Activated gamma-delta T cell treated with Interleukin-2 at 50 U/mL for 16 hours (primary cell): ENCODE measurements at places on chromosomes 3 and 15.

- DNase-seq = no peak
Observed at GRCh38 chr3:186512570-186513302, 31.4 kb downstream of the CRYGS start.

DNA sequence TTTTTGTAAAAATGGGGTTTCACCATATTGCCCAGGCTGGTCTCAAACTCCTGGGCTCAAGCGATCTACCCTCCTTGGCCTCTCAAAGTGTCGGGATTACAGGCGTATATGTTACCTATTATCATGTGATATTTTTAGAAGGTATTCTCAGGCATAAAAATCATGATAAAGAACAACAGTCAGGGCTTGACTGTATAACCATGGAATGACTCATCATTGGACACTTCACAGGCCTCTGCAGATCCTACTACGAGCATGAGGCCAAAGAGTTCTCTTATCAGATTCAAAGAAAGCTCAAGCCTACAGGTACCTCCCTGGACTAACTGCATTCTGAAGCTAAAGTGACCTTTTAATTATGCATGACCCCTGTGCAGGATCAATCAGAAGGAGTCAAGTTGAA is 91.7 kb upstream of the PRICKLE2 start:
- no peak for DNase-seq

GRCh38 chr15:26070095-26070532 is 207.0 kb upstream of the ATP10A start:
- no peak for DNase-seq

GRCh38 chr3:175185903-175186302 is 326.8 kb downstream of the NAALADL2 start:
- no peak for DNase-seq

- DNase-seq = no peak
Observed at GRCh38 chr3:150825916-150826377, 63.0 kb upstream of the SIAH2 start.

- DNase-seq = no peak
Observed at GRCh38 chr15:83320844-83321243, 36.4 kb upstream of the BNC1 start.

GRCh38 chr15:86161250-86161649 is 81.6 kb downstream of the AGBL1 start:
- no peak for DNase-seq

DNA sequence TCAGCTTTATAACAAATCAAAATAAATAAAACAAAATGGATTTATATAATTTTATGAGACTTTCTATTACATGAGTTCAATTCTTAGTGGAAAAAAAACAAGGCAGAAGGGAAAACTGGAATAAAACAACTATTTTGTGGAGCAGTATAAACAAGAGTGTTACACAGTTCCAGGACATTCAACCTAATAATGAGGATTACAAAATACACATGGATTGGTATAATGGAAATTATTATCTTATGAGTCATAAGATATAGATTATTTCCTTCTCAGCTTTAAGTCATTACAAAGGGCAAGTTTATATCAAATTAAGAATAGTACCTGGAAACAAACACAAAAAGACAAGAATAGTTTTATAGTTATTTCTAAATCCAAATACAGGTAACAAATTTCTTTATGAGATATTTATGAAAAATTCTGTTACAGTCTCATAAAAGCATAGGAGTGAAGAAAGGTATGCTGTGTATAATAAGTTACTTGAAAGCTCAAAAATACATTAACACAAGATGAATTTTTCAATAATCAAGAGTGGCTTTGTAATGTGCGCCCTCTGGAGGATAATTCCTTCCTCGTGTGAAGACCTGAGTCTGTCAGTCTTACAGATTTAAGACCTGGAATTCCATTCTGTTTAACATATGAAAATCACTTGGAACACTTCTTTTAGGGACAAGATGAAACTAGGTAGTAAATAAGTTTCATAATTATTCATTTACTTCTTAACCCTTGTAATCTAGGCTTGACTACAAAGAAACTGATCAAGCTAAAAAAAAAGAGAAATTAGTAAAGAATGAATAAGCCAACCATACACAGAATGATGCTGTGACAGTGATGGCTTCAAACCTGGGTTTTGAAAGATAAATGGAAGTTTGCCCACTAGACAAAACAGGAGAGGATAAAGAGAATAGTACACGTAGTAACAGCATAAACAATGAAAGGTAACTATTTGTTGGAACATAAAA is 9.5 kb downstream of the COPS2 start:
- peak; percentile 10 for DNase-seq

GRCh38 chr15:42165106-42165505 is 8.7 kb upstream of the PLA2G4F start:
- DNase-seq = no peak

DNA sequence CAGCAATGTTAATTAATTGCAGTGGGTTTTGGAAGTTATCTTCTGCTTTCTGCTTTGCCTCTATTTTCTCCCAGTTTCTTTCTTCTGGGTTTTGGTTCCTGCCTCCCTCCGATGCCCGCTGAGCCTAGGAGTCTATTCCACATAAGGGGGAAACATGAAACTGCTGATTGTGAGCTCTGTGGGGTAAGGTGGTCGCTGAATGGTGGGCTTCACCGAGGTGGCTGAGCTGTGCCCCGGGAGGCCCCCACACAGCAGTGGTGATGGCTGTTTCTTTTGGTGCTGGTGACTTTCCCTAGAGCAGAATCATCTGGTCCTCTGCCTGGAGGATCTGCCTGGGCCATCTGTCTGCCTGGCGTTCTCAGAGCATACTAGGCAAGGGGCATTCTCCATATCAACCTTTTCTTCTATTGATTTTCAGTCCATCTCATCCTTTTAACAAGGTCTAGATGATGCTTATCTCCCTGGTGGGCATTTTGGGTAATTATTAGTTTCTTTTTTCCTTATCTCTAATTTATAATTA is 68.8 kb upstream of the ATP2B2 start:
- no peak for DNase-seq

GRCh38 chr3:6753536-6753935 is 107.4 kb upstream of the GRM7 start:
- no peak for DNase-seq

DNA sequence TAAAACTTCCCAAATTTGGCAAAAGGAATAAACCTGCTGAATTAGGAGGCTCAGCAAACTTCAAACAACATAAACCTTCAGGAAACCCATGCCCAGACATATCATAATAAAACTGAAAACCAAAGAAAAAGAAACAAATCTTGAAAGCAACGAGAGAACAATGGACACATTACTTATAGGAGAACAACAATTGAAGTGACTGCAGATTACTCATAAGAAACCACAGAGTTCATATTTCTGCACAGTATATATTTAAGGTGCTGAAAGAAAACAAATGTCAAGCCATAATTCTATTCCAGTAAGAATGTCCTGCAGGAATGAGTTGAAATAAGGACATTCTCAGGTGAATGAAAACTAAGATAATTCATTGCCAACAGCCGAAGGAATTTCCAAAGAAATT is 80.8 kb upstream of the PROK2 start:
- DNase-seq = no peak

GRCh38 chr15:98923171-98923570 is 84.4 kb downstream of the PGPEP1L start:
- DNase-seq = no peak

GRCh38 chr3:35422836-35423601 is 216.3 kb upstream of the ARPP21 start:
- DNase-seq = no peak

DNA sequence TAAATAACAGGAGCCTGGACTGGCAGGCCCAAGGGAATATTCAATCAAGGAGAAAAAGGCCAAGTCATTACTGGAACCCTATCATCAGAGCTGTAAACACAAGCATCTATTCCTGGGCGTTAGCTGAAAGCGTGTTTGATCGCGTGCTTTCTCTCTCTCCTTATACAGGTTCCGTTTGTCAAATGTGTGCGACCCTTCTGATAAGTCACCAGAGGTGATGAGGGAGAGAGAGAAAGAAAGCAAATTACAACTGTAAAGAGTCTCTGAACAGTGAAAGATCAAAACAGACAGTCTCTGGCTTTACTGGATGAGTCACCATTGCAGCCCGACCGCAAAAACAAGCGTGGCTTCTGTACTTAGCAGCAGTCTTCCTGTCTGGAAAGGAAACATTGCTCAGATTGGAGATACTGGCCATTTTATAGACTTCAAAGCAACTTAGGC is 39.5 kb upstream of the TPRG1 start:
- DNase-seq = peak; percentile 77

DNA sequence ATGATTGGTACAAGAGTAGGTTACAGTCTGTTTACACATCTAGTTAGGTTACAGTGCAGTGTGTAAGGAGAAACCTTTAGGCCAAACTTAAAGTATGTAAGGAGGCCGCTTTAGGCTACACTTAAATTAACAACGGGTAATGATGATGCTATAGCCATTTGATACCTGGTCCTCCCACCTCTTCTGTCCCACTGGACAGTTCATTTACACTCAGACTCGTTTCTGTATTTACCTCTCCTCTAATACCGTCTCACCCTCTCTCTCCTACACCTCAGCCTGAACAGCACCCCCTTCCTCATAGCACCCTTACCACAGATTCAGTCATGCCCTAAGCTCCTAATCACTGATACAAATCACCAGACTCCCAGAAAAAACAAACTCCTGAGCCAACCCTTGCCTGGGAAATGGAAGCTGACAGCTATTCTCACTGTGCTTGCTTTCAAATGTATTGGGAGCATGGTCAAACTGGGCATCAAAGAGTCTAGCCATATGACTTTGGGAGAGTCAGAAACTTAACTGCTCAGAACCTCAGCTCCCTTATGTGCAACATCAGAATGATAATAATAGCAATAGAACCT is 241.3 kb upstream of the SETMAR start:
- no peak for DNase-seq

GRCh38 chr3:169659820-169660674 is 3.5 kb downstream of the MECOM start:
- no peak for DNase-seq

DNA sequence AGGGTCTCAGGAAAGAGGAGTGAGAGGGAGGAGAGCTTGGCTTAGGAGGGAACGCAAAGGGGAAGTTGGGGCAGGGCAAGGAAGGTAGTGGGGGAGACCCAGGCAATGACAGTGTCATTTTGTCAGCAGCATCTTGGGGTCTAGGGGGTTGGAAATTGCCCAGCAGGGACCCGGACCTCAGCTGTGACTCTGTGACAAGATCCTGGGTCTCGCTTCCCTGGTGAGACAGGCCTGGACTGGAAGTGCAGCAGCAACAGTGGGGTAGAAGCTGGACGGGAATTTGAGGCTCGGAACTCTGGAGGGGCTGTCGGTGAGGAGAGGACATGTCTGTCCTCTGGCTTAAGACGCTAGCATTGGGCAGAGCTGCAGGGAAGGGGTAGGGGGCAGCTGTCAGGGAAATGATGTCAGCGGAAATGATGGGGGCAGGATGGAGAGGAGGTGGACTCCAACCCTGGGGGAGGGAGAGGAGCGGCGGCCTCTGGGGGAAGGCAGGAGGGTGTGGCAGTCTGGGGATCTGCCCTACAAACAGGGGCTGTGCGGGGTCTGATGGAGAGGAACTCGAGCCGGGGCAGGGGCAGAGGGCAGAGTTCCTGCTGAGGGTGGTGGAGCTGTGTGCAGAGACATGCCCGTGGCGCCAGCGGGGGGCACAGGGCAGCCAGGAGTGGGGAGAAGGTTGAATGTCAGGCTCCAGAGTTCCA is 12.3 kb downstream of the ANPEP start:
- no peak for DNase-seq

GRCh38 chr15:88118741-88119140 is 137.8 kb downstream of the NTRK3 start:
- DNase-seq = no peak

GRCh38 chr3:81743096-81744025 is 18.1 kb downstream of the GBE1 start:
- no peak for DNase-seq

DNA sequence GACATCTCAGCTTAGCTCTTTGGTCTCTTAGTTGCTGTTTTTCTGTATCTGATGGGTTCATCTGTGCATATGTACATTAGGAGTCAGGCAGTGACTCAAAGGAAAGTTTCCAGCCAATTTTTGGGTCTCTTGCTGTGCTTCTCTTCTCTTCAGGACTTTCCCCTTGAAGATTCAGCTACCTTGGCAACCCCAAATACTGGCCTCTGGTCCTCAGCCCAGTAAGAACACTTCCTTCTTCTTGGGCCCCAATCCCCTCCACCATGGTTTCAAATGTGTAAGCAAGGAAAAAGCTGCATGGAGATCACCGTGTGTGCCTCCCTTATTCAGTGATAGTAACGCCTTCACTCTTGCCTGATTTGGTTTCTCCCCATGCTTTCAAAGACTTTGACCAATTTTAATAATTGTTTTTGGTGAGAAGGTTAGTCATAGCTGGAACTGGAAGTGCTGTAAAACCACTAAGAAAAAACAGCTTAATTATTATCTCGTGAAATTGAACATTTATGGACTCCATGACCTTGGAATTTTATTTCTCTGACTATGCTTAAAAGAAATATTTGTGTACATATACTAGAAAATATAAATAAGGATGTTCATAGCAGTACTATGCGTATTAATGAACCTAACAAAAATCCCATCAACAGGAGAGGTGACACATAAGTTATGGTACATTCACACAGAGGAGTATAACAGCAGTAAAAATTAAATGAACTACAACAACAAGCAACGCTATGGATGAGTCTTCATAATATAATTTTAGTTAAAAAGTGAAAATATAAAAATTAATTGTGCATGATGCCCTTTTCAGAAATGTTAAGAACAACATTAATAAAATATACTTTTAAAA is 125.3 kb upstream of the BCL6 start:
- DNase-seq = no peak

DNA sequence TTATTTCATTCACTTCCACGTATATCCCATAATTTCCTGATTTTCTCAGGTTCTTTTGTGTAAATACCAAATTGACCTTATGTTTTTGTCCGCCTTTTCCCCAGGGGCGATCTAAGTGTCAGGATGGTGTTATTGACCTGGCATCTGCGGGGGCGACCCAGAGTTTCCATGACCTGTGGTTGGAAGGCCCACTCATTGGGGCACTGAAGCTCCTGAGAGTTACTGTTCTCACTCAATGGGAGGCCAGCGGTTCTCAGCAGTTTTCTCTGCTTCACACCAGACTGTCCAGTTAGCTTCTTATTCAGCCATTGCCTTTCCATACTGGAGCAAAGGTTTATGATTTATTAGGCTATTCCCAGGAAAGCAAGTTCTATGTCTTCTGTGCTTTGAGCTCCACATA is 53.3 kb downstream of the B3GALNT1 start:
- DNase-seq = no peak

- DNase-seq = no peak
Observed at GRCh38 chr15:82664021-82664420, 16.9 kb upstream of the CPEB1 start.

DNA sequence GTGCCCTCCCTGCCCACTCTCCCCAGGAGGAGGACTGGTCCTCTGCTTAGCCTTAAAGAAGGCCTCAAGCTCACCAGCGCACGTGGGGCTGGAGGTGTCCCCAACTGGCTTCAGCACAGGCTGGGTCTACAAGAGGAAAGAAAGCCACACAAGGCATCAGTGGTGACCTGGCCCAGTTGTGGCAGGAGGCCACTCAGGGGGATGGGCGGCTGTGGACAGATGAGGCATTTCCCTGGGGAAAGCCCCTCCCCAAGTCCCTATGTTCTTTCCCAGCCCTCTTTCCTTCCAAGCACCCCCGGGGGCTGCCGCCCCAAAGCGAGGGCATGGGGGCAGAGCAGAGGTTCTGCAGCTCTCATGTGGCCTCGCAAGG is 155.2 kb upstream of the TLE3 start:
- DNase-seq = no peak

- no peak for DNase-seq
Observed at GRCh38 chr3:55189359-55189801, 261.5 kb upstream of the LRTM1 start.

GRCh38 chr3:71488391-71488809 is 95.1 kb downstream of the FOXP1 start:
- DNase-seq = no peak
